ENCODE measurements at places on chromosomes 5 and 9. TPM values are rescaled to one million over a fixed set of nuclear protein-coding genes. Genes with fewer than 3 reads are reported as not detected.

The TOR1B gene
- total RNA-seq, result 55.1 TPM

The LCN12 gene
- not detected for total RNA-seq

The NOP16 gene
- total RNA-seq, result 13.3 TPM

The GLDC gene
- total RNA-seq, result 0.11 TPM

The CCDC192 gene
- total RNA-seq, result not detected

The ZSWIM6 gene
- 4.8 TPM for total RNA-seq

The ARHGEF28 gene
- total RNA-seq, result 8.9 TPM

The LCNL1 gene
- total RNA-seq, result not detected

The F2RL2 gene
- not detected for total RNA-seq

The RPL37 gene
- total RNA-seq, result 46.0 TPM

The FOXD4L5 gene
- total RNA-seq, result not detected

The GCNT4 gene
- 2.8 TPM for total RNA-seq

DNA sequence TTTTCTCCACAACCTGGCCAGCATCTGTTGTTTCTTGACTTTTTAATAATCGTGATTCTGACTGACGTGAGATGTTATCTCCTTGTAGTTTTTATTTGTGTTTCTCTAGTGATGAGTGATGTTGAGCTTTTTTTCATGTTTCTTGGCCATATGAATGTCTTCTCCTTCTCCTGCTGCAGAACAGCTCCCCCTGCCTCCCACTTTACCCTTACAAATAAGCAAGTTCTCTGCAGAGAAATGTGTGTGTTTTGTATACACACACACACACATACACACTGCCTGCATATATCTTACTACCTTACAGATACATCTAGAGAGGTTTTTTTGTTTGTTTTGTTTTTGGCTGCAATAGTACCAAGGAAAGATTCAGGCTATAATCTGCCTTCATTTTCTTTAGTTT, 88.7 kb upstream of the PHF24 start:
- peak; percentile 31 for DNase-seq

DNA sequence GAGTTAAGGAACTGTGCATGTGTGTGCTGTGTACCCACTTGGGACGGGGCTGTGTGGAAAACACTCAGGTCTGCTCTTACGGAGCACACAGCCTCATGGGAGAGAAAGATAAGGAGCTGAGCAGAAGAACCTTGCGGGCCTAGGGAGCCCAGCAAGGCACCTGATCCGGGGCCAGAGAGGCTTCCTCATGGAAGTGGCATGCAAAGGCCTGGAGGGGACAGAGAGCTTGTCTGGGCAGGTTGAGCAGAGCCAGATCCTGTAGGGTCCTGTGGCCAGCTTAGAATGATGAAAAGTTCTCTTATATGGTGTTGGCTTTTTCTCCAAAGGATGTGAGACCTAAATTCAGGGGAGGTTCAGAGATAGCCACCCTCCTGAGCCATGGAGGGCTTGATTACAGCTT, 45.2 kb downstream of the NEK6 start:
- no peak for DNase-seq

GRCh38 chr5:147509041-147509709, 693 bp downstream of the DPYSL3 start:
- peak; percentile 67 for DNase-seq

DNA sequence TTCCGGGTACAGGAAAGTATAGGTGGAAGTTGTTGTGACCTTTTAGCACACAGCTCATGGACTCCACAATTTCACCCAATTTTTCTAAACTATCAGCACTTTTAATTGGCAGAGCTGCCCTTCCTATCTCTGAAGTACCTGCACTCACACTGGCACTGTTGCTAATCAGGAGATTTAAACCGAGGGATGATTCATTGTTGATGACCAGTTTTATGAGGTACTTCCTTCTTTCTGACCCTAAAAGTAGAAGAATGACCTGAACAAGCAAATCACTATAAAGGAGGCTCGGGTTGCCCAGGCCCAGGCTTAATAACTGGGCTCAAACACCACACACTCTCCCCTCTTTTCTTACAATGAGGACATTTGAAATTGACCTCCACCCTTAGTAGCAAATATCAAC, 105.9 kb downstream of the KCNN2 start:
- DNase-seq, result no peak

GRCh38 chr5:86526811-86527348, 90.9 kb upstream of the COX7C start:
- no peak for DNase-seq

- DNase-seq, result no peak
These were observed 605.4 kb downstream of the PTPRD start for GRCh38 chr9:10007356-10007755.

- DNase-seq, result no peak
These were observed 50.1 kb downstream of the FOXI1 start for GRCh38 chr5:170155771-170156170.

DNA sequence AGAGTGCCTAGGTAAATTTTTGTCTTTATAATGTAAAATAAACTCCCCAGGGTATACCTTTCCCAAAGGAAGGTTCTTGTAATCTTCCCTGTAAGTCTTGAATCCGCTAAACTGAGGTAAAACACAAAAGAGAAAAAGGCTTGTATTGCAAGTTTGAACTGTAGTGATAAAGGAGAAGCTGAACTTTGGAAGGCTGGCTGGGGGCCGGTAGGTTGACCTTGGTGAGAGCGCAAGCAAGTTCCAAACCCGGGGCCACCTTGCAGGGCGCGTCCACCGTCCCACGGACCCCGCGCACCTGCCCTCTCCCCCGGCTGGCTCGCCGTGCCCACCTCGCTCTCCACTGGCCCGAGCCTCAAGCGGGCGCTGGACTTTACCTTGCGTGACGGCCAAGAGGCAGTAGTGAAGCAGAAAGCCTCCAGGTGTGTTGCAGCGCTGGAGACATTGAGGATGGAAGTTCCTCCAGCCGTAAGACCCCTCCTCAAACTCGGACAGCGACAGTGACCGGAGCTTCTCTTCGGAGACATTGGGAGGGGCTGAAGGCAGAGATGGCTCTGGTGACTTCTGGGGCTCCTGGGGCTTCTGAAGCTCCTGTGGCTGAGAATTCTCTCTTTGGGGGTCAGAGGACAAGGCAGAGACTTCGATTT, 428 bp downstream of the SLCO4C1 start:
- DNase-seq, result no peak

DNA sequence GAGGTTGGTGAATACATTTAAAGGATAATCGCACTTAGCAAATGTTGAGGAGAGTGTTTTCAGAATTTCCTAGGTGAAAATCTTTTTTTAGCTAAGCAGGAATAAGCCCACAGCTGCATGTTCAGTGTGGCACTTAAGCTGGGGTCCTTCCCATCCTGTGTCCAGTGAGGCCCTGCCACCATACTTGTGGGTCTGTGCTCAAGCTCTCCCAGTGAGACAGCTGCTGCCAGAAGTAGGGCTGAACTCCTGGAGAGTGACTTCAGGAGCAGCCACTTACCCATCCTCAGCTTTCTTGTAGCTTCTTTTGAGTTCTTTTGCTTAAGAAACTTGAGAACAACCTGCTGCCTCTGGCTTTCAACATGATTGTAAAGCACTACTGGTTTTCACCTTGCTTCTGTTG, 110.0 kb upstream of the DHFR start:
- no peak for DNase-seq

DNA sequence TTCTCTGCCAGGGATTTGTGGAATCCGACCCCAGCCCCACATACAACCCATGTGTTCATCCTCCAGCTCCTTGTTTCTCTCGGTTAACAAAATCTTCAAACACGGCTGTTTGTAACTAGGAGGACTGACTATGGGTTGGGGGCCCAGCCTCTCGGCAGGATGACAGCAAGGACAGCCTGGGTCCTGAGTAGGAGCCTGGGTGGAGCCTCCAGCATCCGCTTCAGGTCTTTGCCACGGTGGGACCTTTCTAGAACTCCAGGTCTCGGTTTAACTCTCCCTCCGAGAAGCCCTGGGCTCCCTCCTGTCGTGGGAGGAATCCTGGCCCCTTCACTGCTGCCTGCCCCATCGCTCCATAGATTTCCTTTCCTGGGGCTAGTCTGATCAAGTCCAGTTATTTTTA, 248.5 kb downstream of the PBX3 start:
- no peak for DNase-seq

- DNase-seq, result peak; percentile 86
These were observed 94.6 kb upstream of the HMHB1 start for GRCh38 chr5:143717400-143717799.

DNA sequence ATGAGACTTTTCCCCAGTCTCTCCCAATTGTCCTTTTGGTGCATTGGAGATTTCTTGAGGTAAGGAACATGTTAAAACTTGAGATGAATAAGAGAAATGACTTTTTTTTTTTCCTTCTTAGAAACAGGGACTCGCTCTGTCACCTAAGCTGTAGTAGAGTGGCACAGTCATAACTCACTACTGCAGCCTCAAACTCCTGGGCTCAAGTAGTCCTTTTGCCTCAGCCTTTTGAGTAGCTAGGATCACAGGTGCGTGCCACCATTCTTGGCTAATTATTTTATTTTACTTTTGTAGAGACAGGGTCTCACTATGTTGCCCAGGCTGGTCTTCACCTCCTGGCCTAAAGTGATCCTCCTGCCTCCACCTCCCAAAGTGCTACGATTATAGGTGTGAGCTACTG, 25.9 kb downstream of the CDC42SE2 start:
- no peak for DNase-seq

- DNase-seq, result no peak
These were observed 327.8 kb downstream of the TMEM167A start for GRCh38 chr5:82749461-82749820.

- DNase-seq, result no peak
These were observed 33.9 kb upstream of the IL6ST start for GRCh38 chr5:56028708-56029107.

- DNase-seq, result no peak
These were observed 68.1 kb downstream of the HMCN2 start for GRCh38 chr9:130333712-130334062.

- DNase-seq, result no peak
These were observed 11.1 kb upstream of the AQP3 start for GRCh38 chr9:33458444-33458843.

DNA sequence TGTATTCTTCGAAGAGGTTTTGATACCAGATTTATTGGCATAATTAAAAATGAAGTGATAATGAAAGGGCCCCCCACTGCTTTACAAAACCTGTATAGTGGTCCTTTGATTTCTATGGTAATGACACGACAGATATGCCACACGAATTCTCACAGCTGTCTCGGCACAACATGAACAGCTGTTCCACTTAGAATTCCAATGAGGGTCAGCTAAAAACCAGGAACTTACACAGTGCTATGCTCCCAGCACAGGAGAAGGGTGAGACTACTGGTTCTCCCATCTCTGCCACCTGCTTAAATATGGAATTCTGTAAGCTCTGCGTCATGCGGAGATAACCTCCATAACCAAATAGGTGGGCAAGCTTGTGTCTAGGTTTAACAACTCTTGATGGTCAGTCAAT, 183.0 kb upstream of the EFNA5 start:
- no peak for DNase-seq

GRCh38 chr9:87447547-87448432, 49.9 kb upstream of the DAPK1 start:
- no peak for DNase-seq

DNA sequence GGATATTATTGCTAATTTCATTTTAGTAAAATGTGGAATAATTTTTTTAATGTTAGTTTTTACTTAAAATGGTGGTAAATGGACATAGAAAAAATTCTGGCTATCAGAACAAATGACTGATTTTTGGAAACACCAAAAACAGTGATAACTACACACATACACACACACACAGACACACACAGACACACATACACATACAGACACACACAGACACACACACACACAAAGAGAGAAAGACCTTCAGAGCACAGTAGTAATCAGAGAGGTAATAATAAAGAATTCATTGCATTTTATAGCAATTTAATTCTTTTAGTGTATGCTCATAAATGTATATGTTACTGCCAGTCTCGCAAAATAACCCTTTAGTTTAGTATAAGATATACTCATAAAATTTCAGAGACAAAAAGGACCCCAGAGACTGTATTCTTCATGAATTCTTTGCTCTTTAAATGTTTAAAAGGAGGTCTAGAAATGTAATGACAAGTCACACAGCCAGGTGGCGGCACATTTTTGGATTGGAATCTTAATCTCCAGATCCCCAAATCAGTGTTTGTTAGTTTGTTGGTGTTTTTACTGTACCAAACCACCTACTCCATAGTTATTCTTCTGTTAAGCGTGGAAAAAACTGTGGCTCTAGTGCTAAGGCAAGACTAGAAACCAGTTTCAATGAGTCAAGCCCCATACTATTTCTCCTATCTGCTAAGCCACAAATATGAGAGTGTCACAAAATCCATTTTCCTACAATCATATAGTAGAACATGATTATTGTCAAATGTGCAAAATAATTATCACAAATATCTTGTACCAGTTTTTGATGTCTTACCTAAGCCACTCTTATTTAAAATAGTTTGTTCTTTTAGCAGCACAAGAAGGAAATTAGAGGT, 109.9 kb downstream of the EDIL3 start:
- peak; percentile 53 for DNase-seq

Measured in GM23248 (cell line).